ENCODE measurements at places on chromosomes 1 and 21. TPM values are rescaled to one million over a fixed set of nuclear protein-coding genes. Genes with fewer than 3 reads are reported as not detected.

TAF1A gene
- polyA plus RNA-seq: 4.3 TPM

CRNN gene
- not detected for polyA plus RNA-seq

LELP1 gene
- polyA plus RNA-seq: not detected

FCRL6 gene
- polyA plus RNA-seq: not detected

LYPD8 gene
- polyA plus RNA-seq: 6.6 TPM

ZNF695 gene
- not detected for polyA plus RNA-seq

PTPRC gene
- 1.3 TPM for polyA plus RNA-seq

HS2ST1 gene
- 14.2 TPM for polyA plus RNA-seq

CLCA1 gene
- polyA plus RNA-seq: not detected

MMEL1 gene
- not detected for polyA plus RNA-seq

CD247 gene
- polyA plus RNA-seq: 1.9 TPM

DAB1 gene
- polyA plus RNA-seq: 42.0 TPM

PSMB2 gene
- 144 TPM for polyA plus RNA-seq

TTC39A gene
- 2.2 TPM for polyA plus RNA-seq

HRNR gene
- polyA plus RNA-seq: not detected

CLIC6 gene
- not detected for polyA plus RNA-seq

NEXN gene
- 180 TPM for polyA plus RNA-seq

PRDM2 gene
- 36.0 TPM for polyA plus RNA-seq

IPP gene
- 2.5 TPM for polyA plus RNA-seq

S100A7 gene
- polyA plus RNA-seq: not detected

CFHR2 gene
- polyA plus RNA-seq: not detected

UBL4B gene
- polyA plus RNA-seq: not detected

SAMSN1 gene
- polyA plus RNA-seq: not detected

TNFAIP8L2 gene
- polyA plus RNA-seq: not detected

KRTAP20-2 gene
- not detected for polyA plus RNA-seq

RHD gene
- 0.74 TPM for polyA plus RNA-seq

SLC37A1 gene
- 18.5 TPM for polyA plus RNA-seq

MRPS21 gene
- 393 TPM for polyA plus RNA-seq

FMOD gene
- not detected for polyA plus RNA-seq

CLEC20A gene
- 0.79 TPM for polyA plus RNA-seq

SFN gene
- polyA plus RNA-seq: not detected

Measured in Purkinje cell (primary cell).